Stimulated activated CD4-positive, alpha-beta T cell treated with anti-CD3 and anti-CD28 coated beads, Interleukin-15, amount 100 ng/mL, for 1 hour (primary cell): ENCODE measurements at places on chromosomes 1 and 21.

DNA sequence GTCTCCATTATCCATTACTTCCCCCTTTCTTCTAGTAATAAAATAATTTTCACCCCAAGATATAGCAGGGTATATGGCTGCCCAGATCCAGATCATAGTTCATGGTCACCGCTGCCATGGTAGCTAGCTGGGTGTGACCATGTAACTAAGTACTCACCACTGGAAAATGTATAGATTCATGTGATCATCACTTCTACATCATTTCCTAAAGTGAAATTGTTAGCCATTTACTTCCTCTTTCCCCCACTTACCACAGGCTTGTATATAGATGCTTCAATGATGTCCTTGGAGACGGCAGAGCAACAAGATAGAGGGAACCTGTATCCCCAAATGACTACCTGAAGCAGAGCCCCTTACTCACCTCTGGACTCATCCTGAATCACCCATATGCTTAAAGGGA is 22.7 kb upstream of the EYA3 start:
- no peak for DNase-seq

DNA sequence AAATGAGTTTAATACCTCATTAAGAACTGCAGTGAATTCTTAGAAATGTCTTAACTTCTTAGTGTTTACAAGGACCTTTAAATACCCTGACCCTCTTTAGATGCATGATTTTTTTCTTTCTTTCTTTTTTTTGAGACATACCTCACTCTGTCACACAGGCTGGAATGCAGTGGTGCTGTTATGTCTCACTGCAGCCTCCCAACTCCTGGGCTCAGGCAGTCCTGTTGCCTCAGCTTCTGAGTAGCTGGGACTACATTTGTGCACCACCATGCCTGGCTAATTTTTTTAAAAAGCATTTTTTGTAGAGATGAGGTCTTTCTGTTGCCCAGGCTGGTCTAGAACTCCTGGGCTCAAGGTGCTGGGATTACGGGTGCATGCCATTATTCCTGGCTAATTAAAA is 191.8 kb downstream of the RPS6KC1 start:
- DNase-seq, result no peak

DNA sequence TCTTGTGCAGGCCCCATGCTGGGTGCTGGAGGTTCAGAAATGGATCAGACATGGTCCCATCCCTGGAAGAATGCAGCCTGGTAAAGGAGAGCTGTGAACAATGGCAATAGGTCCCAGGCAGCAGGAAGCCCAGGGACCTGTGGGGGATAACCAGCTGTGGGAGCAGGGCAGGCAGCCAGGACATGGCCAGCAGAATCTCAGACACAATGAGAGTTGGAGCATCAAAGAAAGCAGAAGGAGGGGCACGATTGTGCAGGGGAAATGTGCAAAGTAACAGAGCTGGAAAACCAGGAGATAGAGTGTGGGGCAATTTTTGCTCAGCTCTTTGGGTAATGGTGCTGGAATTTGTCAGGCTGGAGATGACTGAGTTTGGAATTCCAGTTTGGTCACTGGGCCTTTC is 44.3 kb downstream of the C8B start:
- DNase-seq, result no peak

DNA sequence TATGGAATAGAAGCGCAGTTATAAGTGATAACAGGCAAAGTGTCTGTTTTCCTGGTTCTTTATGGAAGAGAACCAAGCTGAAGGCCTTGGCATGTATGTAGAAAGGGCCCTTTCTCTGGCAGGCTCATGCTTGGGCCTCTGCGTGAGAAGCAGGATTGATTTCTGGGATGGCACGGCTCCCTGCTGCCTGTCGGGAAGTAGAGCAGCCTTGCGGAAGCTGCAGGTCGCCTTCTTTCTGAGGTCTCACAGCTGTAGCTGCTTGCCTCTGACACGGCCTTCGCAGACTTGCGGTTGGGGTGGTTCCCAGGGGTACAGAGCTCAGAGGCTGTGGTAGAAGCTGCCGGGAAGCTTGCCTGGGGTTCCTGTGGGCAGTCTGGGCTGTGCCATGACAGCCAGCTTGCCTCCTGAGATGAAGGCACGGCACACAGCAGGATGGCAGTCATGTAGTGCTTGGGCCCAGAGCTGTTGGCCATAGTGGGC is 39.4 kb downstream of the TRAPPC10 start:
- DNase-seq, result no peak

- no peak for DNase-seq
Measured at GRCh38 chr1:108695535-108695934, 3.4 kb downstream of the PRPF38B start.

DNA sequence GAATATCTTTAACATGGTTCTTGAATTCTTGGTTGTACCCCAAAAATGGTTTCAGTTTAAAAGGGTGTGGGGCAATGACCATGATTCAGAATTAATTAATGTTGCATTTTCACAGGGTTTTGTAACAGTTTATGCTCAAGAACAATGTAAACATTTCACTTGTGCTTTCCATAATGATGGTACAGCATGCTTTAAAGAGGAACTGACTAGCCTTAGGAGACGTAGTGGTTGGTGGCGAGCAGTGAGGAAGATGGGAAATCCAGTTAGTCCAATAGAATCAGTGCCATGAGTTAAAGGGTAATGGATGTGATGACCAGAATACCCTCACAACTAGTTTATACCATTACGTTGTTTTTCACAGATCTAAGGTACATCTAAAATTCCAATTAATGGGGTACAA is 138.0 kb downstream of the HS2ST1 start:
- no peak for DNase-seq

- DNase-seq, result no peak
Measured at GRCh38 chr1:151907363-151908139, 1.8 kb downstream of the THEM4 start.

DNA sequence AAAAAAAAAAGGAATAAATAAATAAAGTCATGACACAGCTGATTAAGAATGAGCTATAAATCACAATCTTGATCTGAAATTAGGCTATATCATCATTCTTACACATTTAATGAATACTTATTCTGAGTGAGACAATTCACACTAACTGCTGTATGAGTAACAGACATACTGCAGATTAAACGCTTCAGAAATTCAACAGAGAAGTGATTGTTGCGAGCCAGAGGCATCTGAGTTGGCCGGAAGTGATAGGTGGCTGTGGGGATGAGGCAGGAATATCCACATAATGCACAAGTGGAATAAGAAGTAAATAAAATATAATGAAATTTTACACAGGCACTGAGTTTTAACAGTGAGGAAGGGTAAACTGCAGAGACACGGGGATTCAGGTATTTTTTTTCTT is 142.4 kb downstream of the APP start:
- DNase-seq, result no peak

DNA sequence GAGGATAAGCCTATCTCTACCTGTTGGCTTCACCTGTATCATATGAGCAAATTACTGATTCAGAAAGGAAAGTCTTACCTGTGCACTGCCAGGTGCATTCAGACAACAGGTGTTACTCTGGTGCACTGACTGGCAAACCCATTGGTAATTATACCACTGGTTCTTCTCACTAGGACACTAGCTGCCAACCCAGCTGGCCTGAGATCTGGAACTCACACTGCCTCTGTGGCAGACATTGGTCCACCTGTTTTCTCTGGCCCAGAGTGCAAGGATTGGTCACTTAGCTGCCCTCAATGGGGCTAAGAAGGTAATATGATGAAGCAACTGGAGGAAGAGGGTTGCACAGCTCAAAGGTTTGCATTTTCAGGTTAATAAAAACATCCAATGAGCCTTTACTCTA is 140.2 kb upstream of the DNAH14 start:
- DNase-seq, result no peak

- no peak for DNase-seq
Measured at GRCh38 chr21:38679534-38679933, 126.2 kb upstream of the ETS2 start.

GRCh38 chr1:245153552-245154428 is 995 bp upstream of the KIF26B start:
- DNase-seq, result no peak

- DNase-seq, result no peak
Measured at GRCh38 chr1:89277725-89278124, 5.1 kb upstream of the GBP5 start.

- no peak for DNase-seq
Measured at GRCh38 chr21:43985690-43986251, 26.3 kb upstream of the TRAPPC10 start.

- DNase-seq, result no peak
Measured at GRCh38 chr1:43902058-43902831, 31.4 kb upstream of the ARTN start.

- no peak for DNase-seq
Measured at GRCh38 chr21:33289199-33289819, 23.1 kb downstream of the IL10RB start.

DNA sequence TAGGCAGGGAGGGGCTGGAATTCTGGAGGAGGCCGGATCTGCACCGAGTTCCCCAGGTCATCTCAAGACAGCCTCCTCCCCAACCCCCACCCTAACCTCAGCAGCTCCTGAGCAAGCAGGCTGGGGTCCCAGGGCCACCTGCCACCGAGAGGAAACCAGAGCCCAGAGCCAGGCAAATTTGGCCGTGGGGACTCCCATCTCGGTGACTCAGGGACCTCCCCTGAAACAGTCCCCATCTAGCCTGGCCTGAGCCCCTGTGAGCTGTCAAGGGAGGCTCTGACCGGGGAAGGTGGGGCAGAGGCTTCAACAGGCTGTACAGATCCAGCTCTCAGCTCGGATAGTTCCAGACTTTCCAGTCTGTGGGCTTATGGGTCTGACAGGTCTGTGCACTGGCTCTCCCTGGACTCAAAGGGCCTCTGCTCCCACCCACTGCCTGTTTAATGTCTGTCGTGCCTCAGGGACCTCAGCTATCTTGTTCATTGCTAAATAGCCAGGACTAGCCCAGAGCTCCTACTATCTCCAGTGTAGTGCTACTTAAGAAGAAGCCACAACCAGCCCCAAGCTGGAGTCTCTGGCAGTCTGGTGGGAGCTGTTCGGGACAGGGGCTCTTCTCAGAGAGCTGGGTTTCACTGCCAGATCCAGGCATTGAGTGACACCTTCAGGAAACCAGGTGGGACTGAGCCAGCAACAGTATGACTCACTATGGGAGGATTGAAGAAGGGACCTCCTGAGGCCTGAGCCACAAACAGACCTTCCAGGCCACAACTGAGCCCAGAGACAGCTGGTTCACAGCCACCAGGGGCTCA is 25.6 kb downstream of the MATN1 start:
- DNase-seq, result no peak

DNA sequence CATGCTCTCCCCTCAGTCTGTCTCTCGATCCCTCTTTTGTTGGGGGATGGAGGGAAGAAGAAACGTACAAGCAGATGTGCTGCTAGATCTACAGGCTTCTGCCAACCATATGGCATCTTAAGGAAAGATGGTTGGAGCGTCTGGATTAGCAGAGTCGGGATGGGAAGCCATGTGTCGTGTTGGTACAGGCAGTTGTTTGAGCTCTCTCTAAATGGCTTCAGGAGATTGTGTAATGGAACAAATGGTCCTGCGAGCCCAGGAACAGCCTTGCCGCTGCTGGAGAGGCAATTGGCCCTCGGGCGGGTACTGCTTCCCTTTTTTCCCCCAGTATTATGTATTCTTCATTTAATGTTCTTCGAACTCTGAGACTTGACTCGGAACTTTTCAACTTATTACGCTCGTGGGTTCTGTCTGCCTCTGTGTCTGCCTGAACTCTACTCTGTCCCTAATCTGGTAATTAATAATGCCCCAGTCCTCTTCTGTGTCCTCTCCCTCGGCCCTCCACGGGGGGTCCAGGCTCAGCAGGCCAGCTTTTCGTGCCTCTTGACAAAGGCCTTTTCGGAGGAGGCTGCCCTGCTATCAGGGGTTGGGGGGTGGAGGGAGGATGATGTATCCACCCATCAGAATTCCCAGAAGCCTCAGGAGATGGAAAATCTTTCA is 215.3 kb downstream of the SDCCAG8 start:
- no peak for DNase-seq

GRCh38 chr1:182888736-182889531 is 49.8 kb downstream of the DHX9 start:
- no peak for DNase-seq

GRCh38 chr1:153375511-153375910 is at the start of gene S100A12:
Gene S100A12 (minus strand): TSS chr1:153375621. CDS start chr1:153374592, 1,029 bp downstream.
- no peak for DNase-seq
